Peyer's patch (tissue), 4 donors: ENCODE measurements at places on chromosomes 3 and 15.

DNA sequence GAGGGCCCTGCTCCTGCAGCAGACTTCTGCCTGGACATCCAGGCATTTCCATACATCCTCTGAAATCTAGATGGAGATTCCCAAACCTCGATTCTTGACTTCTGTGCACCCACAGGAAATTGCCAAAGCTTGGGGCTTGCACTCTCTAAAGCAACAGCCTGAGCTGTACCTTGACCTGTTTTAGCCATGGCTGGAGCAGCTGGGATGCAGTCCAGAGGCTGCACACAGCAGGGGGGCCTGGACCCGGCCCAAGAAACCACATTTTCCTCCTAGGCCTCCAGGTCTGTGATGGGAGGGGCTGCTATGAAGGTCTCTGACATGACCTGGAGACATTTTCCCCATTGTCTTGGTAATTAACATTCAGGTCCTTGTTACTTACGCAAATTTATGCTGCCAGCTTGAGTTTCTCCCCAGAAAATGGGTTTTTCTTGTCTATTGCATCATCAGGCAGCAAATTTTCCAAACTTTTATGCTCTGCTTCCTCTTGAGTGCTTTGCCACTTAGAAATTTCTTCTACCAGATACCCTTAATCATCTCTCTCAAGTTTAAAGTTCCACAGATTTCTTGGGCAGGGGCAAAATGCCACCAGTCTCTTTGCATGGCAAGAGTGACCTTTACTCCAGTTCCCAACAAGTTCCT is 11.8 kb upstream of the MYO5A start:
- DNase-seq, result no peak

DNA sequence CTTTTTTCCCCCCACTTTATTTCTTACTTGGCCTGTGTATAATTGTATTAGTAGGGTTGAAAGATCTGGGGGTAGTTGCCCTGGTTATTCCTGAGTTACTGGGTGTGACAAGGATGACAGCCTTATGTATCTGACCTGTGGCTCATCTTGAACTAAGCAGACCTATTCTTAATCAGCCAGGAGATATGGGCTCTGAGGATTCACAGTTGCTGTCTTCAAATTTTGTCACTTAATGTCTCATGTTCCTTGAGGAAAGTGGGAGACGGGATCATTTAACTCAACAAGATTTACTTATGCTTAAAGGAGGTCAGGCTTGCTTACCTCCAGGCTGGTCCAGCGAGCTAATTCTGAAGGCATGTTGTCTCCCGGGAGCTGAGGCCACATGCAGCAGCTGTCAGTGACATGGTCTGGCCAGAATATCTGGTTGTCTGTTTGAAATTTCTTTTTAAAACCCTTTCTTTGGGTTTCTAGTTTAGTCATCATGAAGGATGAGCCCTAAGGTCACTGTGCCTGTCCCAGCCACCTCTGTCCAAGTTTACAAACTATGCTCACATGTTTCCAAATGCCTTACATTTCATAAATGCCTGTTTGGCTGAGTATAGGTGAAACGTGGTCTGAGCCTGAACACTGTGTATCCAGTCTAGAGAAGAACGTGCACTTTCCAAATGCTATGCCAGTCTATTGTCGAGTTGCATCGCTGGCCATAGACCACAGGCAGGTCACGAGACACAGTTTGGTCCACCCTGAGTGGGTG is 26.8 kb downstream of the LRTM1 start:
- no peak for DNase-seq

DNA sequence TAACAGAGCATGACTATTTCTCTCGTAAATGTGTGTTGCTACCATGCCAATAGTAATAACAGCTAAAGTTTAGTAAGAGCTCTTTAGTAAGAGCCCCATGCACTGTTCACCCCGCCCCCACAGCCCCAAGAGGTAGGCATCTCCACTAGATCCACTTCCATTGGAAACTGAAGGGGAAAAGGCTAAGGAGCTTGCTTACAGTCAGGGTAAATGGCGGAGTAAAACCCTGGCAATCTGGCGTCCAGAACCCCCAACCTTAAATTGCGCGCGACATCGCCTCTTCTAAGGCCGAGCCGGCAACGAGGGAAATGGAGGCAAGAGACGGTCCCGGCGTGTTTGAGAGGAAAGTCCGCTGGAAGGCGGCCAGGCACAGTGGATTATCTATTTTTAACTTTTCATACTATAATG is 654 bp upstream of the C3orf38 start:
- no peak for DNase-seq

DNA sequence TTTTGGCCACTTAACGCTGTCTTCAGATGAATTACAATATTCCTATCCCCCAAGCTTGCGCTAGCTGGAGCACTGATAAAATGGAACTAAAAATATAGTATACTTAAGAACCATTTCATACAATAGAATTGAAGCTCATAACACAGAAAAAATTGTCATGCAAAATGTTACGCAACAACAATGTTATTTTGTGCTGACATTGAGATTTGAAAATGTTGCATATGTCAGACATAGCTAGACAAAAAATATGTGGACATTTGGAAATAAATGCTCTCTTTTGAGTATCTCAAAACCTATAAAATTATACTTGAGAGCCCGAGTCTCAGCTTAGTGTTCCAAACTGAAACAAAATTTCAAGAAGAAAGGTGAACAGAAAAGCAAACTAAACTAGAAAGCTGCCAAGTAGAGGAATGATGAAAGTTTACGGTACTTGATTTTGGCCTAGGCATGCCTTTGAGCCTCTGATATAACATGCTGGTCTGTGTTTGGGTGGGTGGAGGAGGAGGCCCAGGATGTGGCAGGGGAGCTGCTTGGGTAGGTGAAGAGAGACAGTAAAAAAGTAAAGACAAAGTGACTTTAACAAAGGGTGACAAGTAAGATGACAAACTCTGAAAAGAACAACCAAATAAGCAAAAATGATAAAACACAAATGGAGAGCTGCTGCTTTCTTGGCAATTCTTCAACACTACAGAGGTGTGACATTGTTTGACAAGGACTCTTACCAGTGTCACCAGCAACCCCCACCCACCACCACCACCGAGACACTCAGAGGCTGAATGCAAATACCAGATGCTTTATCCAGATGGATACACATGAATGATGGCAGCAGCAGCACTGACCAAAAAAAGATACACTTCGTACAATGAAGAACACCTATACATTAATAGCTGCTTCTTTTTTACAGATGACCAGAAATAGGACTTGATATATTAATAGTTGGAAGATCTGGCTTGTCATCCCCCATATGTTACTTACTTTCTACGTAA is 129.3 kb upstream of the FEZF2 start:
- no peak for DNase-seq

- no peak for DNase-seq
Measured at GRCh38 chr15:29765898-29766527, 56.3 kb downstream of the TJP1 start.

DNA sequence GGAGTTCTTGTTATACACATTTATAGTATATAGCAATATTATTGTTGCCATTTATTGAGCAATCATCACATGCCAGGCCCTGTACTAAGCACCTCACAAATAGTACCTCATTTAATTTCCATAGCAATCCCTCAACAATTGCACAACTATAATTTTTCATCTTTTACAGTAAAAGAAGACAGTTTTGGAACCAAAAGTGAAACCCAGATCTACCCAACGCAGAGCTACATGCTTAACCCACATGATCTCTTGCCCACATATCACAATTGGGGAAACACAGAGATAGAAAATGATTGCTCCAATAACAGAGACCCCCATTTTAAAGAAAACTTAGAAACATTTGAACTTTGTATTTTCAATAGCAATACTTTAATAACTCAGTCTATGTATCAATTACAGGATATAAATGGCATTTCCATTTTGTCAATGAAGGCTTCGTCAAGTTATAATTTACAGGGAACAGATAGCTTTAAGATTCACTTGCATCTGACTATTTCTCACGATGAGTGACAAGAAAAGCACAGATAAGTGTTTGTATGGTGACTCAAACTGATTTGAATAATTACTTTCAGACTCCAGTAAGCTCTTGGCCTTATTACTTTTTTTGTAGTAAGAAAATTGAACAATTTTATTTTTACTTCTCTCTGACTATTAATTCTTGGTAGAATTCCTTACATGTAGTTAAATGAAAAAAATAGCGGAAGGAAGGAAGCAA is 38.7 kb upstream of the CCDC50 start:
- no peak for DNase-seq

DNA sequence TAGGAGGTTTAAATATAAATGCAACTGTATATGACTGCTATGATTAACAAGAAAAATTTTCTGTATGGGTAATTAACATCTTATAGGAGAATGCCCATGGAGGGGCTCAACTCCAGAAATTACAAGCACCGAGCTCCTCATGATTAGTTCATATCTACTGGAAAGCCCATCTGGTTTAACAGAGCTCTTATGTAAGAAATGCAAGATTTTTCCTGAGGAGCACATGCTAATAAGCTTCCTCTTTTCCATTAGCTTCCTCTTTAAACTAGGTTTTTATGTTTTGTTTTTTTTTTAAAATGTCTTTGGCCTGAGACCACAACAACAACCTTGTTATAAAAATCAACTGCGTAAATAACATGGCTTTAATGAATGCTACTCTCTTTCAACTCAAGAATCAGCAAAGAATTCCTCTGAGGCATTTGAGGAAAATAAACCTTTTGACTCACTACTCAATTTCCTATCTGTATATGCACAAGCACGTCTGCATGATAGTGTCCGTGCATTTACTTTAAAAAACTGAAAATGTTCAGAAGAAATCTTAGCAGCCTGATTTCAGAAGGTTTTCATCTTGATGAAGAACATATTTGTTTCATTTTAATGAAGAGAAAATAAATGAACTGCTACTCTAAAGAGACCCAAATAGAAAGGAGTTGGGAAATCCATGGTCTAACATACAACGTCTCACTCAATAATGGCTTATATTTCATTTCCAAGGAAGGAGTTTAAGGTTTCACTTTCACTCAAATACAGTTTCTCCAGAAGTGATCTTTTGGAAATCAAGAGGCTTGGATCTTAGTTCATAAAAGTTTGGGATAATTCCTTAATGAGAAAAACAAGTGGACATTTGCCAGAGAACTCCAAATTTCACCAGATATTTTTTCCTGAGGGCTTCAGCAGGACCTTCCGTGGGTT is 180.8 kb downstream of the KCNAB1 start:
- no peak for DNase-seq

- no peak for DNase-seq
Measured at GRCh38 chr3:185076219-185076618, 76.6 kb downstream of the C3orf70 start.

- peak; percentile 50 for DNase-seq
Measured at GRCh38 chr3:50123394-50124051, 31.6 kb upstream of the SEMA3F start.

- no peak for DNase-seq
Measured at GRCh38 chr15:40845036-40845435, 1.2 kb downstream of the SPINT1 start.

GRCh38 chr3:156317462-156318074 is 197.2 kb downstream of the KCNAB1 start:
- no peak for DNase-seq

GRCh38 chr3:50445919-50446318 is 57.5 kb downstream of the CACNA2D2 start:
- no peak for DNase-seq

DNA sequence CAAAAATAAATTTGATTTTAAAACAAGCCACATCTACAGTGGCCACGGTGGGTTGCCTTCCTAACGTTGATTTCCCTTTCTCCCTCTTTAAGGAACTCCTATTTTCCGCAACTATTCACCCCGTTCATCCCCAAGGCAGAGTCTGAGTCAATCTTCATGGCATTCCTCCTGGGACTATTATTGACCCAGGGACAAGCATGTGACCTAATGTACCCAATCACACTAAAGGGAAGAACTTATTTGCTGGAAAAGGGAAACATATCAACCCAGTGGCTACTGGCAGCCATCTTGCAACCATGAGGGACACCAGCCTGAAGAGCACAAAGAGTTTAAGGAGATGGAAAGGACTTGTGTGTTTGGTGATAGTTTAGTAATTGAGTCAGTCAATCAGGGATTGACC is 55.4 kb upstream of the ARHGEF3 start:
- DNase-seq, result no peak

DNA sequence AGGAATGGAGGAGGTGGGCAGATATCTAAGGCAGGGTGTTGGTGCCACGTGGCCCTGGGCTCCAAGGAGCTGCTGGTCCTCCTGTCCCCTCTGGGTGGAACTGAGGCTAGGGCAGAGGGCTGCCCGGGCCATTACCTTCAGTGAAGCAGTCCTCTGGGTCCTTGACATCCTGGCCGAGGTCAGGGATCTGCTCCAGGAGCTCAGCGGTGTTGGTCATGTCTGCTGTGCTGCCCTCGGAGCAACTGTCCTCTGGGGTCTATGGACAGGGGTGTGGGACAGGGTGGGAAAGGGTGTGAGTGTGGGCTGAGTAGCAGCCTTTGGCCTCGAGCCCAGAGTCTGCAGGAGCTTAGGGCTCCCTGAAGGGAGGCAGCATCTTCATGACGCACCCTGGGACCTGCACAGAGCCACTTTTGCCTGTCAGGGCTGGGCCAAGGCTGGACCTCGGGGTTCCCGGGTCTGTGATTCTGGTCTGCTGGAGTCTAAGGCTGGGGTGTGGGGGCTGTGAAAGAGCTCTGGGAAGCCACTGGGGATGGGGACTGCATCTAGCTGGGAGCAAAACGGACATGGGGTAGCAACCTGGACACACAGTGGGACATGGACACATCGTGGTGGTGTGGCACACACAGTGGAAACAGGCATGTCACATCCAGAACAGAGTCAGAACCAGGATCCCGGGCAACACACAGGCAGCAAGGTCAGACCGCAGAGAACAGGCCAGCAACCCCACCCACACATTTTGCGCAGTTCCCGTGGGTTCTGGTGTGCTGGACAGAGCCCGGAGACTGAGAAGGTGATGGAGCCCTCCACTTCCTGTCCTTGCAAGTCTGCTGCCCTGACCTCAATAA is 72.7 kb downstream of the SCN5A start:
- DNase-seq, result no peak

DNA sequence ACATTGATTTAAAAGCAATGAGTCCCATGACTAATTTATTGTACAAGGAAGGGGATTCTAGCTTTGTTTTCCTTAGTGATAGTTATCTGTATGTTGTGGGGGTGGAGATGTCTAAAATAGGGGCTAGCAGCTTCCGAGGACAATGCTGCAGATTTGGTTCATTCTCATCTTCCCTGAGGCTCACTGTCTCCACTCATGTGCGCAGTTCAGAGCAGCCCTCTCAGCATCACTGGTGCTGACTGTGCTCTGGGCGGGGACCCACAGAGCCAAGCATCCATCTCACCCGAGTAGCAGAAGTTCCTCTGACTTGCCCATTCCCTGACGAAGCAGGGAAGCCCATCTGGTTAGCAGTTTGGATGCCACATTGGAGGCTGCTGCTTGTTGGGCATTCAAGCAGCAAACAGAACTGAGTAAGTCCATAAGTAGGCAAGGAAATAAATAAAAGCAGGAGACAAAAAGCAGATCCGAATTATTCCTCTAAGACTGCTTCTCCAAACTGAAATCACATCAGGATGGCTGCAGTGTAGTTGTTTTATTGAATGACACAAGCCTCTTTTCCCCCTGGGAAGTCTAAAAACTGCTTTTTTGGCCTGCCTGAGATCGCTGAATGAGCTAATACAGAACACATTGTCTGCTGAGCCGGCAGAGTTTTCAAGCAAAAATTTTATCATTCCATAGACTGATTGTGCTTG is 27.5 kb downstream of the RARB start:
- no peak for DNase-seq

GRCh38 chr3:123331006-123331405 is 117.9 kb downstream of the ADCY5 start:
- DNase-seq, result no peak

GRCh38 chr3:115626006-115626409 is 2.7 kb downstream of the GAP43 start:
- no peak for DNase-seq

GRCh38 chr3:72634128-72634527 is 214.1 kb downstream of the SHQ1 start:
- DNase-seq, result no peak

GRCh38 chr3:13308380-13308801 is 111.7 kb downstream of the NUP210 start:
- DNase-seq, result no peak

- DNase-seq, result no peak
Measured at GRCh38 chr3:86702381-86702958, 288.5 kb downstream of the VGLL3 start.
